ENCODE measurements at places on chromosomes 11 and 22.

- DNase-seq, result no peak
These were observed 57.9 kb upstream of the PHF21B start for GRCh38 chr22:45067731-45068130.

GRCh38 chr22:43151251-43152002 is at the start of gene TSPO:
TSS of gene TSPO (plus strand) at chr22:43151559. CDS start at chr22:43159239, 7,680 bp downstream.
- DNase-seq, result peak; percentile 67

DNA sequence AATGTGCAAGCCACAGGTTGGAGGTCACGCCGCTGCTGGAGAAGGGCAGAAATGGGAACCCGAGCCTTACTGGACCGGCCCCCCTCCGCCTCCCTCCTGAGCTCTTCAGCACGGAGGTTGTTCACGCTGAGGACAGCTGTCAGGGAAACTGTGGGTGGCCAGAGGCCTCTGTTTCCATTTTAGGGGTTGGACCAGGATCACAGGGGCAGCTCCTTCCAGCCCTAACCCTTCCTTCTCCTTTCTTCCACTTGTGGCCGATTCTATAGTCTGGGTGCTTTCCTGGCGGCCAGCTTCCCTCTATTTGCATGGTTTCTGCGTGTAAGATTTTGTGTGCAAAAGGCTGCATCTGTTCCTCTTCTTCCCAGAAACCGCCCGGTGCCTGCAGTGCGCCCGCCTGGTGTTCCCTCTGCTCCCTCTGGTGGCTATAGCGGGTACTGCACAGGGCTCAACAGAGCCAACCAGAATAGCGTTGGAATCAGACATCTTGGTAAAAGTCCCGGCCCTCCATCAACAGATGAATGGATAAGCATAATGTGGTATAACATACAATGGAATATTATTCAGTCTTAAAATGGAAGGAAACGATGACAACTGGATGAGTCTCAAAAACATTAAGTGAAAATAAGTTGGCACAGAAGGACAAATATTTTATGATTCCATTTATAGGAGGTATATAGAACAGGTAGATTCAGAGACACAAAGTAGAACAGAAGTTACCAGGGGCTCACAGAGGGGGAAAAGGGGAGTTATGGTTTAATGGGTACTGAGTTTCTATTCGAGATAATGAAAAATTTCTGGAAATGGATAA is 8.4 kb upstream of the SLC22A8 start:
- peak; percentile 59 for DNase-seq

GRCh38 chr11:34855754-34856095 is 60.5 kb downstream of the APIP start:
- no peak for DNase-seq

DNA sequence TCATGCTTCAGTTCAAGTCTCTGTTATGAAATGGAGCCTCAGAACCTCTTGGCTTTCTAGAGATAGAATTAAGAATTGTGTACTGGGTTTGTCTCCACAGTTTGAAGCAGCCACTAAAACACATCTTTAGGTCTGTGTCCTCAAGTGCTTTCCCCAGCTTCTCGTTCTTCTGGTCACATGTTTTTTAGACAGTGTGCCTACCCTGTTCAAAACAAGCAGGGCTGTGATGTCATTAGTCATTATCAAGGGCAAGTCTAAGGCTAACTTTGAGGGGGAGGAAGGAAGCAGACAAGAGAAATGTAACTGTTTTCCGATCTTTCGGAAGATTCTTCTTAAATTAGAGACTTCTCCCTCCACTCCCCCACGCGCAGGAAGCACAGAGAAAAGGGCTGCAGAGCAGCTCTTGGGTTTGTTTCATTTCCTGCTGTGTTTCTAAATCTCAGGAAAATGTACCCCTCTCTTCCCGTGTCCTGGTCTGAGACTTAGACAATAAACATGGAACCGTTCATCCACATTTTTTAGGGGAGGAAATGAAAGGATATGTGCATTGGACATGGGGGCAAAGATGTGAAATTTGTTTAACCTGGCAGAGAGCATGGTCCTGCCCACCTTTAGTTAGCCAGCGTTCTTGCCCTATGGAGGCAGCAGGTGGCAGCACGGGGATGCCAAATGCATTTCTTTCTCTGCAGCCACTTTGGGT is 3.1 kb downstream of the AKIP1 start:
- peak; percentile 20 for DNase-seq

GRCh38 chr11:33692013-33692504 is 8.6 kb downstream of the C11orf91 start:
- DNase-seq, result no peak

- DNase-seq, result no peak
These were observed 19.8 kb downstream of the PRMT3 start for GRCh38 chr11:20407344-20407743.
